NCI-H1105 (cell line): ENCODE measurements at places on chromosomes 1 and 21.

- no peak for DNase-seq
Observed at GRCh38 chr1:59123081-59123681, 173.7 kb upstream of the FGGY start.

DNA sequence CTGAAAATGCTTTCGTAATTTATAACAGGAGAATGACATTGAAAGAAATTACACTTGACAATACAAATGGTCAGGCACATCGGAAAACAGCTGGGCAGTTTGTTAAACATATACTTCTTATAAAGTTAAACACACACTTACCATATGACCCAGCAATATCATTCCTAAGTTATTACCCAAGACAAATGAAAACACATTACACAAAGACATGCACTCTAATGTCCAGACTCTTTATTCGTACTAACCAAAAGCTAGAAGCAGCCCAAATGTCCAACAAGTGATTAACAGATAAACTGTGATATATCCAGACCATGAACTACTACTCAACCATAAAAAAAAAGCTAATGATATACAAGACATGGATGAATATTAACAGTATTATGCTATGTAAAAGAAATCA lies 8.5 kb downstream of the AKT3 start:
- DNase-seq = no peak

- DNase-seq = no peak
Observed at GRCh38 chr1:20328201-20328600, 37.5 kb downstream of the VWA5B1 start.

GRCh38 chr1:61358770-61359455 lies 276.6 kb downstream of the NFIA start:
- no peak for DNase-seq

DNA sequence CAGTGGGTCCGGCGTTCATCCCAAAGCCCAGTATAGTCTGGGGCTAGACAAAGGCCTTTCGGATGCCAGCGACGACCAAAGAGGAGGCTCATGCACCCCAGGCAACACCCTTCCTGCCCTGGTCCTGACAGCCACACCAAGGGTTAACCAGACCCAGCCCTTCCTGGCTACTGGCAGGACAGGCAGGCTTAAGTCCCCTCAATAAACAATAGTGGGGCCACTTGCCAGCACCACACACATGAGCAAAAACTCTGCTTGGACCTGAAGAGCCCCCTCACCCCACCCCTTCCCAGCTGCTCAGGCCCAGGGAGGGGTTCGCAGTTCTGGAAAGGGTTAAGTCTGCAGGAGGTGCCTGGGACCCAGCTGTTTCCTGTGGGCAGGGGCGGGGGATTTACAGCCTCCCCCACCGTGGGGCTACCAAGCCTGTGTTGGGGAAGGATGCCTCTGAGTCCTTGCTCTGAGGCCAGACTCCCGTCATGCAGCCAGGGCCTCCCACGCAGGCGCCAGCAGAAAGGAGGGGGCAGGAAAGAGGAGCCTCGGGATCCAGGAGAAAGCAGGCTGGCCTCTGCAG lies 18.2 kb downstream of the PHLDA3 start:
- DNase-seq = no peak
